A549 (cell line): ENCODE measurements at places on chromosomes 2 and 18. TPM values are rescaled to one million over a fixed set of nuclear protein-coding genes. Genes with fewer than 3 reads are reported as not detected.

The MAP3K20 gene
- polyA plus RNA-seq, result 34.1 to 34.7 TPM (median 34.2 TPM) in 3 replicates

GRCh38 chr2:26904839-26905238, 56.9 kb downstream of the DPYSL5 start:
- no peak for DNase-seq

DNA sequence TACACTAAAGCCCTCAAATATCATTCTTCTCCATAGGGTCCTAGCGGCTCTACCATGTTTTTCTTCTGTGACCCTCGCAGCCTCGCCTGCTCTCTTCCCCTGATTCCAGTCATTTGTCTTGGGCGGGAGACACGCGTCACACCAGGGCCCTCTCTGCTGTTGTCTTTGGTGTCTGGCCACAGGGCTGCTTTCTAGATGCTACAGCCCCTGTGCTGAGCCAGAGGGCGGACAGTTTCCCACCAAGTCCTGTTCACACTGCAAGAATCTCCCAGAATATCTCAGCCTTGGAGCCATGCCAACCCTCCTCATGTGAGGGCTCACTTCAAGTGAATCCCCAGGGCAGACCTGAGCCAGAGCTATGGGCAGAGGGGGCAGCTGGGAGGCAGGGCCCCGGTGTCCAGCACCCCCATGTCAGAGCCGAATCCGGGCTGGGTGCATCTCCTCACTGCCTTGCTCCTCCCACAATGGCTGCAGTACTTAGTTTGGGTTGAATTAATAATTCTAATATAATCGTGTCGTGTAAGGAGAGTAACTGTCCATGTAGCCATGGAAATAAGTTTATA, 42.1 kb downstream of the DIPK1C start:
- no peak for DNase-seq

The CCDC74A gene
- 9.9 to 11.8 TPM (median 11.1 TPM) in 3 replicates for polyA plus RNA-seq

The TNFAIP6 gene
- 2.9 to 4.5 TPM (median 4.1 TPM) in 3 replicates for polyA plus RNA-seq

GRCh38 chr18:8139127-8139527, 470.1 kb upstream of the RAB12 start:
- DNase-seq, result no peak

The KLHL14 gene
- not detected in 3 replicates for polyA plus RNA-seq

DNA sequence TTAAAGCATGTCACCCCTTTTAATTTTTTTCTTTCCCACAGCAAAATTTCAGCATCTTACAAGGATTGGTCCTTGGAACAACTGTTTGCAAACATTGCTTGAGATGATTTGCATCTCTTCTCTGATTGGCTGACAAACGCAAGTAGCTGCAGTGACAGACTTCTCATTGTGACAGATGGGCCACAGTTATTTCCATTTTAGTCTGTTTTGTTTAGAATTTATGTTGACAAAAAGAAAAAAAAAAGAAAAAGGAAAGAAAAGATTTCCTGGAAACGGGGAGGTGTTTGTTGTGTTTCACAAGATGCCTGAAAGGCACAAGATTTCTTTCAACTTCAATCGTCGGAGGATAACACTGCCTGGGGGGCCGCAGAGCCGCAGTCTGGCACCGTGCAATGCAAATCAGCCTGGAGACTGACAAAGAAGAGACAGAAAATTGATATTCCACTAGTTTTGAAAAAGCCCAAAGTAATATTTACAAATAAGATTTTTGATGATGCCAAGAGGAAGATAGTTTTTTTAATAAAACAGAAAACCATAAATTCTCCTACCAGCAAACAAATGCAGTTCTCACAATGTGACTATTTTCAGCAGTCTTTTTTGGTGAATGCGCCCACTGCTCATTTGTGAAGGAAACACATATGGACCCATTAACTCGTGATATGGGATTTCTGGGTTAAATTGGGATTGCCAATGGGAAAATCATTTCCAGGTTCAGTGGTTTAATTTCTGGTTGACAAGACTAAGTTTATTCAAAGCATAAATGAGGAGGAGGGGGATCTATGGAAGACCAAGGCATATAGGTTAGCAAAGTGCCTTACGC, 296.2 kb upstream of the SMIM21 start:
- DNase-seq, result no peak

DNA sequence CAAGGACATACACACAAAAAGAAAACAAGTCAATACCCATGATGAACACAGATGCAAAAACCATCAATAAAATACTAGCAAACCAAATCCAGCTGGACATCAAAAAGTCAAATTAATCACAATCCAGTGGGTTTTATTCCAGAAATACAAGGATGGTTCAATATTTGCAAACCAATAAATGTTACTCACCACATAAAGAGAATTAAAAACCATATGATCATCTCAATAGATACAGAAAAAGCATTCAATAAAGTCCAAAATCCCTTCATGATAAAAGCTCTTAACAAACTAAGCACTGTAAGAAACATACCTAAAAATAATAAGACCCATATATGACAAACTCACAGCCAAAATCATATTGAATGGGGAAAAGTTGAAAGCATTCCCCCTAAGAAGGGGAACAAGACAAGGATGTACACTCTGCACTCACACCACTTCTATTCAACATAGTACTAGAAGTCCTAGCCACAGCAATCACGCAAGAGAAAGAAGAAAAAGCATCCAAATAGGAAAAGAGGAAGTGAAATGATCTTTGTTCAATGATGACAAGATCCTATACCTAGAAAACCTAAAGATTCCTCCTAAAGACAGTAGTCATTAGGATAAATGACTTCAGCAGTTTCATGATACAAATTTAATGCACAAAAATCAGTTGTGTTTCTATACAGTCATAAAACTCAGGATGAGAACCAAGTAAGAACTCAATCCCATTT, 62.6 kb downstream of the TRAPPC8 start:
- DNase-seq, result no peak

- no peak for DNase-seq
These were observed 6.0 kb downstream of the MC2R start for GRCh38 chr18:13909141-13909940.

The UGT1A9 gene
- 10.3 to 13.1 TPM (median 11.8 TPM) in 3 replicates for polyA plus RNA-seq

The SERPINB11 gene
- not detected in 3 replicates for polyA plus RNA-seq

The CTAGE1 gene
- polyA plus RNA-seq, result 0.03 TPM in 1 of 3 replicates, not detected in the others

- DNase-seq, result no peak
These were observed 210.5 kb downstream of the HDAC4 start for GRCh38 chr2:239190361-239190760.

GRCh38 chr2:25566694-25567093, 106.7 kb downstream of the DTNB start:
- DNase-seq, result no peak

DNA sequence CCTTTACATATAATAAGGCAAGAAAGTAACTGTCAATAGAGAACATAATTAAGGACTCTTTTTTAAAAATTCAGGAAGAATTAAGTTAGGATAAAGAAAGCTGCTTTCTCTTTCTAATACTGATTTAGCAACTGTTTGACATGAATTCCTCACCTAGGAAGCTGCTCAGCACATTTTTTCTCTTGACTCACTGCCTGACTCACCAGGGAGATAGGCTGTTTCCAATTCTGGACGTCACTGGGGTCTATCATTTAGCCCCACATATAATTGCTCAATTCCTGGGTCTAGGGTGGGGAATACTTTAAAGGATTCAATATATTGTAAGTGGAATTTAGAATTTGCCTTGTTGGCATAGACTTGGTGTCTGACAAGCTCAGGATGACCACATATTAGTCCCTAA, 50.8 kb upstream of the UGP2 start:
- peak; percentile 10 for DNase-seq

The TBC1D8 gene
- polyA plus RNA-seq, result 30.0 to 40.3 TPM (median 35.3 TPM) in 3 replicates

The TANC1 gene
- 8.1 to 10.0 TPM (median 9.2 TPM) in 3 replicates for polyA plus RNA-seq
